Stimulated activated CD4-positive, alpha-beta T cell treated with anti-CD3 and anti-CD28 coated beads, Interleukin-15, amount 100 ng/mL, for 48 hours (primary cell): ENCODE measurements at places on chromosomes 11 and 22.

- no peak for DNase-seq
Observed at GRCh38 chr11:96576383-96576782, 186.6 kb downstream of the JRKL start.

DNA sequence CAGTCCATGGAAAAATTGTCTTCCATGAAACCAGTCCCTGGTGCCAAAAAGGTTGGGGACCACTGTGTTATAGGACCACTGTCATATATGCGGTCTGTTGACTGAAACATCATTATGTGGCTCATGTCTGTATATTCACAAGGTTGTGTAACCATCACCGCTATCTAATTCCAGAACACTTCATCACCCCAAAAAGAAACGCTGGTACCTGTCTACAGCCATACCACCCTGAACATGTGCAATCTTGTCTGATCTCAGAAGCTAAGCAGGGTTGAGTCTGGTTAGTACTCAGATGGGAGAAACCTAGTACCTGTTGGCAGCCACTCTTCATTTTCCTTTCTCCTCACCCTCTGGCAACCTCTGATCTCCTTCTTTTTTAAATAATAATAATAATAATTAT lies 12.9 kb upstream of the PIK3IP1 start:
- DNase-seq, result no peak

DNA sequence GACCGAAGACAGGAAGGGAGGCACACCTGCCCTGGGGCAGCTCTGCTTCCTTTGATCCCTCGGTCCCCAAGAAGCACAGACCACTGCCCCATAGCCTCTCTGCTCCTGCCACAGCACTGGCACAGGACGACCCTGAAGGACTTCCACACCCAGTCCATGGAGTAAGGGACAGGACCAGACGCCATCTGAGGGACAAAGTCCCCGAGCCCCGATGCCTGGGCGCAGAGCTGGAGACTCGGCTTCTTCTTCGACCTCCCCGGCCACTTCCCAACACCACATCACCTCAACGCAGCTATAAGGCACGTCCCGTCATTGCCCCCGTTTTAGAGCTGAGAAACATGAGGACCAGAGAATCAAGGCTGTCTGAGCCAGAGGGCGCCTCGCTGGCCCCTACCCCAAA lies 310.5 kb downstream of the BRD1 start:
- no peak for DNase-seq

DNA sequence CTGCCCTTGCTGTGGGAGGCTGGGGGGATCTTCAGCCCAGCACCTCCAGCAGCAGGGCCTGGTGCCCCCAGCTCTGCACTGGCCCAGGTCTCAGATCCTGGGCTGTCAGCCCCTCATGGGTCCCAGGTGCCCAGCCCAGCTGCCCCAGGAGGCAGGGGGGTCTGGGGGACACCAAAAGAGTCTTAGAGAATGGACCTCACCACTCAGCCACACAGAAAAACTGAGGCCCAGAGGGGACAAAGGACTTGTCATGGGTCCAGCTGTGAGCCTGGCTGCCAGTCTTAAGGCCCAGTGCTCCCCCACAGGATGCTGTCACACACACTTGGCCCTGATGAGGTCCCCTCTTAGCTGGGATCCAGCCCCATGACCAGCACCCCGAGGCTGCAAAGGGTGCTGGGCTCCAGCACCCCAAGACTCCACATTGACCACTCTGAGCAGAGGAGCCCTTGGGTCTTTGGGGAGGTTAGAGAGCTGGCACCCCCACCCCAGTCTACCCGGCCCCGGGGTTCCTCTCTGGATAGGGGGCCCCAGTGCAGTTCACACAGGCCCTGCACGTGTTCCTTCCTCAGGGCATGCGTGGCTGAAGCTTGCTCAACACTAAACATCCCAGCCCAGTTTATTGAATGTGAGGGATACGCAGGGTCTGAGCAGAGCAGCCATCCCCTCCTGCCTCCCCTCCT lies 54.4 kb downstream of the IGLL5 start:
- no peak for DNase-seq

DNA sequence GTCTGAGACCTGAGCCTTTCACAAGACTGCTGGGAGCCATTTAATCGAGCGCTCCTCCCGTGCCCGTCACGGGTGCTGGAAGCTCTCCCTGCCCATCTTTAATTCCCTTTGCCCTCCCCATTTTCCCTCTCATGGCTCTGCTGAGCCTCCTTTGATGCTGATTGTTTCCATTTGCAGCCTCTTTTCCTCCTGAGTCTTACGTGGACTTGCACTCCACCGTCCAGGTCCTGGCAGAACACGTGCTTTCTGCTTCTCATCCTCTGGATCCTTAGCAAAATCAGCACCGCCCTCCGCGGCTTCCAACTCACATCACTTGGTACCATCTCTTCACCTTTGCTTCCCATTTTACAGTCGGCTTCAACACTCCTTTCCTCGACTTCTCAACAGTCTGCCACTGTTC lies 7.3 kb downstream of the IFT27 start:
- no peak for DNase-seq

DNA sequence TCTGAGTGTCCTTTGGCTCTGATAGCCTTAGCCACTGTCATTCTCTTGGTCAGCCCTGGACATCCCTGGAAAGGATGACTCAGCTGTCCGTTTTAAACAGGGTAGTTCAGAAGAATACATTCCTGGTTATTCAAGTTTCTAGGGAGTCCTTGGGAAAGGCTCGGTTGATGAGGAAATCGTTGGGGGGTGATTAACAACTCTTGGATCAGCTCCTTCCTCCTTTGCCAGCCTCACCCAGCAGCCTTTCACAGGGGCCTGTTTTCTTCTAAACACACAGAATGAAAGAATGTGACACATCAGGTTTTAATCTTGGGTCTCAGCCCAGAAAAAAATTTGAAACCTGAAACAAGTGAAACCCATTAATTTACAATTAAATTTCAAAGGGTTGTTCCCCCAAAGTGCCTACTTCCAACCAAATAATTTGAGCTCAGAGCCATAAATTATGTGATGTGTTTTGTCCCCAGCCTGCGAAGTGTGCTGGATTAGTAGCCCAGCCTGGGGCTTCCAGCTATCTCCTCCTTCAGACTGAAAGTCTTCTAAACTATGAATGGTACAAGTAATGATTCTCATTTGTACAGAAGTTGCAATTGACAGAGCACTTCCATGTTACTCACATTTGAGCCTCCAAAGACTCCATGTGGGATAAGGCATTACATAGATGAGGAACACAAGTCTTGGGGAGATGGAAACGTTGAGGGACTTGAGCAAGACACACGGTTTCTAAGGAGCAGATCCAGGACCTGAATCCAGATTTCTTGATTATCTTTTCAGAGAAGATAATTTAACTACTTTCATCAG lies 19.3 kb upstream of the MRGPRX2 start:
- DNase-seq, result no peak

DNA sequence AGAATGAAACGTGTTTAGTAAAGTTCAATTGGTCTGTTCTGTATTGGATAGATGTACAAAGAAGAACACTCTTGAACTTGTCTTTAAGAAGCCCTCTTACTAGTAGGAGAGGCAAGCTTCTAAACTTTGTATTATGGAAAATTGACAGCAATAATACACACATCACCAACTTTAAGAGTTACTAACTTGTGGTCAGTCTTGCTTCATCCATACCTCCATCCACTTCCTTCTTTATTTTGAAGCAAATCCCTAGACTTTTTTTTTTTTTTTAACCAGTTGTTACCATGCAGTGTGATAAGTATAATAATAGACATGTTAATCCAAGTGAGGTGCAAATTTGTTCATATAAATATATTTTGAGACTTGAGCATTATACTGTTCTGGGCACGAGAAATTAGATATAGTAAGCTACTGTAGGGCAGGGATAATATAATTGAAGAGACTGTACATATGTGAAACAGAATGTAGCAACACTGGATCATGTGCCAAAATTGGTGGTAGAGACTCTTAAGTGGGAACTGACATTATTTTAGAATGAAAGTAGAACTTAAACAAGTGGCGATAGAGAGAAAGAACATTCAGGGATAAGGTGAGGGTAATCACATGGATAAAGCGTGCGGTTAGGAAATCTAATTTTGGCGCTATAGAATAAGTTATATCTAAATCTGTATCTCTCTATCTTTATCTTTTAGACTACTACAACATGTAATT lies 6.5 kb downstream of the FAR1 start:
- no peak for DNase-seq

DNA sequence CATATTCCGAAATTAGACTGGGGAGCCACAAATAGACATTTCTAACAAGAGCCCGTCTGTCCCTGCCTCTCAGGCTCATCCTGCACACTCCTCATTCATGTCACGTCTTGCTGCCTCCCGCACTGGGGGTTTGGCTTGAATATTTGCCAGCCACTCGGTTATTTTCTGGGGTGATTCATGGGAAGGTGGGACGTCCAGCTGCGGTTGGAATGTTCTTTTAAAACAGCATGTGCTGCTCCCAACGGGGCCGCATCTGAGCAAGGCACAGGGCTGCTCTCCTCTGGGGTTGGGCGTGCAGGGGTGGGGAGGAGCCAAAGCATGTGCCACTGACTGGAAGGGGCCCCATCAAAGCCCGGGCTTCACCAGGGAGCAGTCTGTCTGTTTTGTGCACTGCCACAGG lies 25.9 kb upstream of the SLC5A4 start:
- DNase-seq, result no peak

- no peak for DNase-seq
Observed at GRCh38 chr11:126405374-126405773, 49.9 kb downstream of the ST3GAL4 start.

DNA sequence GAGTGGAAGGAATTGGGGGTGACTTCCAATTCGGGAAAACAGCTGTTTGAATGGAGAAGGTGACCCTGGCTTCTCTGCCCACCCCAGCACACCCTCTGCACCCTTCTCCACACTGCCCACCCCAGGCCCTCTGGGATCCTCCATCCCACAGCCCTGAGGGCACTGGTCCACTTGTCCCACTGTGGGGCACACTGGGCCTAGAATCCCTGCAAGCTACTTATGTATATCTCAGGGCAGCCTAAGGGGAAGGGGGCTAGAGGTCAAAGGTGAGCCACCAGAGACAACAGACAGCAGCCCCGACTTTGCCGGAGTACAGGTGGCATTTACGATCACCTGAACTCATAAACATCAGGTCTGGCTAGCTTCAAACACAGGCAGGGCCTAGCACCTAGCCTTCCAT lies 673 bp upstream of the SCUBE2 start:
- no peak for DNase-seq

DNA sequence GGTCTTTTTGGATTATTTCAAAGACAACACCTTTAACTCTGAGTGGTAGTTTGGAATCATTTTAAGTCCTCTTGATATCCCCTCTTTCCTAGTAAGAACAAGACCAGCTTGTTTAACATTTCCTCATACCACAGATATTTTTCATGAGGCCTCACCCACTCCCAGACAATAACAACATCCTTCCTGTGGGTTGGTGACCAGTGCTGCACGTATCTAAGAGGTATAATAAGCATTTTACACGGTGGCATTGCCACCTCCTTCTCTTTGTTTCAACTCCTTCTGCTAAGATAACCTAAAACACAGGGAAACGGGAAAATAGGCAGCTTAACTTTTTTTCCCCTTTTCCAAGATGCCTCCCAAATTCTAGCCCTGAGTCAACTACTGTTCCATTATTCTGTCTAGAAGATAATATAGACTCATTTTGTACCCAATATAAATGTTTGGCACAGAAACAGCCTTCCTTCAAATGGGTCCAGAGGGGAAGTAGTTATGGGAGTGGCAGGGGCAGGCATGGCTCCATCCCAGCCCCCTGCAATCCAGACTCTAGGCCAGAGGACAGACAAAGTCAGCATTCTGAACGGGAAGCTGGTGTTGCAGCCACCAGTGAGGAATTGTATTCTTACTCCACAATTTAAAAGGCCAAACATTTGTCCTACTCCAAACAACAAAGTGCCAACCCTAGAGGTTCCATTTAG lies 28.5 kb downstream of the MAML2 start:
- DNase-seq, result no peak

GRCh38 chr11:123690485-123690884 lies 36.1 kb upstream of the SCN3B start:
- peak; percentile 9 for DNase-seq

- DNase-seq, result no peak
Observed at GRCh38 chr11:70603114-70603755, 204.9 kb downstream of the CTTN start.
